ENCODE measurements at places on chromosomes 3 and 15.

DNA sequence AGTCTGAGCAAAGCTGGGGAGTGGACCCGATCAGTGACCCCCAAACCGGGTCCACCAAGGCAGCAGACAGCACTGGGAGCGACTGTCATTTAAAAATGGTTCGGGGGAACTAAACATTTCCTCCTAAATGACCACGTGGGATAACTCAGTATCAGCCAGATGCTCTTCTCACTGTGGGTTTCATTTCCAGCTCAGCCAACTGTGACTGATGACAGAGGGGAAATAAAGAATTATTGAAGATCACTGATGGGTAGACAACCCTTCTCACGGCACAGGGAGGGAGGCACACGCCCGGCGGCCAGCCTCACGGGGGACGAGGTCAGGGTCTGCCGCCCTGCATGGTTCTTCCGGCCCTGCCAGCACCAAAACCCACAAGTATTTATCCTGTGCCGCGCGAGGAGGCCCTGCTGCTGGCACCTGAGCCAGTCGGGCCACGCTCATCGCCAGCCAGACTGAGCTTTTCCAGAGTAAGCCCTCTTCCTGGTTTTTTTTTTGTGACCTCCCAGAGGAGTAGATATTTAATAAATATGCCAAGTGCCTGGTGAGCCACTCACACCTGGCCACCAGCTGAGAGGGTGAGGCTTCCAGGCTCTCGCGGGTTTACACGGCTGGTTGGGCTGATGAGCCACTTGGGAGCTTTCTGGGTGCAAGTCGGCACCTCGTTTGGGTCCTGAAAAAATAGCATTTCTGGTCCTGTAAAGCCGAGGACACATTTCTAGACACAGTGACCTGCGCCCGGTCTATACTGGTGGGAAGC, 6.2 kb downstream of the MELTF start:
- no peak for DNase-seq

DNA sequence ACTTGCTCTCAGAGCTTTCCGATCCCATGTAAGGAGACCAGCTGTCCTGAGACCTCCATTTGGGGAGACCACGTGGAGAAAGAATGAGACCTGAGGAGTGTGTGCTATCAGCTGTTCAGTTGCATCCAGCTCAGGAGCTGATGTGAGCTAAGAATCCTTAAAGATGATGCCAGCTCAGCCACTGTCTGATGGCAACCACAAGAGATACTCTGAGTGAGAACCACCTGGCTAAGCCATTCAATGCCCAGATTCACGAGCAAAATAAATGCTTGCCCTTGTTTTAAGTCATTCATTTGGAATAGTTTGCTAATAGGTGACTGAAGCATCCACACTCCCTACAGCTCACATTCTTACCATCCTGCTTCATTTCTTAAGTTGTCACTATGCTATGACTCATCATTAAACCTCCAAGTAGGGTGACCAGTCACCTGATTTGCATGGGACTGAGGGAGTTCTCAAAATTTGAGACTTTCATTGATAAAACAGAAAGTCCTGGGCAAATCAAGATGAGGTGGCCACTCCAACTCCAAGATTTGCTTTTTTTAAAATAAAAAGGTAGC, 56.4 kb downstream of the SPTSSB start:
- no peak for DNase-seq

GRCh38 chr3:138124706-138125355, 7.4 kb downstream of the A4GNT start:
- no peak for DNase-seq

- DNase-seq = no peak
Observed at GRCh38 chr3:11146773-11147660, 7.3 kb upstream of the HRH1 start.

DNA sequence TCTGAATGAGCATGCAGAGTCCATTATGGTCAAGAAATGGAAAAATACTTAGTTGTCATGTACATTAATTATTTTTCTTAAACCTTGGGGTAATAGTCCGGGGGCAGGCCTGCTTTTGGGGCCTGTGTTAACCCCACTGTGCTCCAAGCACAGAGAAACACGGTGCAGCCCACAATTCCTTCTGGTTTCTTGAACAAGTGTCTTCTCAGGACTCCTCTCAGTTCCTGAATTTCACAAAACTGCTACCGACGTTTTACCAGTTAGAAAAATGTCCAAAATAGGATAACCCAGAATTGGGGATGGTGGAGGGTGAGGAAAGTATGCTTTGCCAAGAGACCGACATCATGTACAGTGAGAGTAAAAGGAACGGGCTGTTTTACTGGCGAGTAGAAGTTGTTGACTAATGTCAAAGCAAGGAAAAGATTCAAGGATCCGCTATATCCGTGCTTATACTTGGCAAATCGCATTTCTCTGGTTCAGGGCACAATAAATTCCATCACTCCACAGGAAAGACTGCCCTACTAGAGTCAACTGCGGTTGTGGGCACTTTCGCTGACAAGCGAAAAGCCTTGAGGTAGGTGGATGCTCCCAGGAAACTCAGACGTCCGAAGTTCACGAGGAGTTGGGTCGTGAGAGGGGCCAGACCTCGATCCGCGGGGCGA, 495 bp upstream of the NXPE3 start:
- no peak for DNase-seq

- DNase-seq = no peak
Observed at GRCh38 chr3:62403765-62404164, 30.4 kb upstream of the FEZF2 start.

DNA sequence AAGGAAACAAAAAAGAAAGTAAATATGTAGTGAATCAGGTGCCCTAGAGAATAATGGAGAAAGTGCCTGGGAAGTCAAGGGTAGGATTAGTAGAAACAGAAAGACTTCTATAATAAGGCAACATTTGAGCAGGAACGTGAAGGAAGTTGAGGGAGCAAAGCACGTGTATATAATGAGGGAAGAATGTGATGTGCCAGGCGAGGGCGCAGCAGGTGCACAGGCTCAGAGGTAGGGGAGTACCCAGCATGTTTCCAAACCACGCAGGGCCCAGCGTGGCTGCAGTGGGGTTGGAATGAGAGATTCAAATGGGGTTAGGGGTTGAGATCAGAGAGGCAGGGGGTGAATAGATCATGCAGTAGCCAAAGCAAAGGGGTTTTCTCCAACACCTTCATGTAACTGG, 91.9 kb upstream of the VGLL4 start:
- DNase-seq = no peak

- DNase-seq = no peak
Observed at GRCh38 chr15:45169608-45170480, 17.9 kb downstream of the SHF start.

DNA sequence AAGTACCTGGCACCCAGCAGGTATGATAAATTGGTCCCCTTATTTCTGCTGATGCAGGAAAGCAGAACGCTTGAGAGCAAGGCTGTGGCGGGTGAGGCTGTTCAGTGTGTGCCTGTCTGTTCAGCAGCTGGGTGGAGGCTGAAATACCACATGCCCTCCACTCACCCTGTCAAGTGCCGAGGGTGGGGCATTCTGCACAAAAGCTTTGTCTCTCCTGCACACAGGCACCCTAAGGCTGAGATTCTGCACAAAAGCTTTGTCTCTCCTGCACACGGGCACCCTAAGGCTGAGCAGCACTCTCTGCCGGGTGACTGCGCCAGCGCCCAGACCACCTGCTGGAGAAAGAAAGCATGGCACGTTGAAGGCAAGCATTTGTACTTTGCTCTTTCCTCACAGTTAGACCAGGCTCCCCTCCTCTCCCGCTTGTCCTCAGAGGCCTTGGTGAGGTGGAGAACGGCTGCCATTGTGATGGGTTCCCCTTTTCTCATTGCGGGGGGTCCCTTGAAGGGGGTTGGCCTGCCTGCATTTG, 97.5 kb downstream of the BDH1 start:
- DNase-seq = no peak

DNA sequence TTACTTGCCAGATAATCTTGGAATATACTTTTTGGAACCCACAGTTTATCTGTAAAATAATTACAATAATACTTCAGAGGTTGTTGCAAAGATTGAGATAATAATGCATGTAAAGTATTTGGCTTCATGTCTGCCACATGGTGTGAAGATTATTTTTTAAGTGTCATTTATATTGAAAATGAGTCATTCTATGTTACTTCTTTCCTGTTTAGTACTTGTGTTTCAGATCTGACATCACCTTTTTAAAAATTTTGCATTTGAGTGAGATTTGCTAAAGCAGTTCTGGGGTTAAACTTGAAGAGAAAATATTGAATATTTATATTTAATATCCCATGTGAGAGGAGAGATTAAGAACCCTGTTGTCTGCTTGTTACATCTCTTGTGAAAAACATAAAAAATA, 31.2 kb downstream of the IQGAP1 start:
- no peak for DNase-seq

- DNase-seq = no peak
Observed at GRCh38 chr15:67937153-67937761, 97.4 kb upstream of the RNU6-1 start.

DNA sequence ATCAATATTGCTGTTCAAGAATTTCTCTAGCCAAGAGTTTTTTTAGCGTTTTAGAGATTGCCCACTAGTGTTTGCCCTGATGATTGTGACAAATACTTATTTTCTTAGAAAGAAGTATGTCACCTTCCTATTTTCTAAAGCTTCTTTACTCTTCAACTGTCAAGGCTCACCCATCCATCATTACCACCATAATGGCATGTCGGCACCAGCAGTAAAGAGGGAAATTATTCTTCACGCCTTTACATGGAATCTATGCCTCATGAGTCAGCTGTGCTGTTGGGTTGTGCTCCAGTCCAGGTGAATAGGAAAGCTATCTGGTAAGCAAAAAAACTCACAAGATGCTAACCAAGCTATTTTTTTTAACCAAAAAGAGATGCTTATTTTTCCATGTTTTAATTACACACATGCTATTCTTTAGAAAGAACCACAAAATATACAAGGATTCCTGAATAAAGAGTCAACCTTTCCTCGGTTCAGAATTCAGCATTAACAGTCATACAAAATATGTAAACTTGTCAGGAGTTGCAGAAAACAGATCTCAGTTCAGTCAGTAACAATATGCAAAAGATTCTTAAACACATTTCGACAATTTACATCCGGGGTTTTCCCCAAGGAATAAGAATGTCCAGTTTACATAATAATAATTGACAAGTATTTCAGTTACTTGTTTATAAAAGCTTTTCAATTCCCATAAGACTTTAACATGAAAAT, 128.0 kb downstream of the ATP8B4 start:
- DNase-seq = no peak

GRCh38 chr15:86162641-86163040, 83.0 kb downstream of the AGBL1 start:
- DNase-seq = no peak

DNA sequence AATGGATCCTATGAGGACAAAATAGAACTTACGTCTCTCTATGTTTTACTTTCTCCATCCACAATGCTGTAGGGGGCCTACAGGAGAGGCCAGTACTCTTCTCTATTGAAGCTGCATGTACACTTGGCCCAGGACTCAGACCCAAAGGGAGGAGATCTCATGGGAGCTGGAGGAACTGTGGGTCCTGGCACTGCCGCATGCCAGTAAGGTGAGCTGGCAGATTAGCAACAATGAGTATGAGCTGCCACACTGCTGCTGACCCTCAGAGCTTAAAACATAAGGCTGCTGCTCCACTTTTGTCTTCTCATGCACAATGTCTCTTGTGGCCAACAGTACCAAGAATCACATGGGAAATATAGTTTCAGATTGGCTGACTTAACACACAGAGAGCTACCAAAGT, 57.8 kb upstream of the TBC1D5 start:
- DNase-seq = no peak

- no peak for DNase-seq
Observed at GRCh38 chr3:66812136-66812535, 186.0 kb upstream of the KBTBD8 start.

- DNase-seq = no peak
Observed at GRCh38 chr3:170905862-170906261, 2.6 kb downstream of the EIF5A2 start.

- DNase-seq = no peak
Observed at GRCh38 chr3:74845081-74845480, 230.6 kb upstream of the CNTN3 start.

DNA sequence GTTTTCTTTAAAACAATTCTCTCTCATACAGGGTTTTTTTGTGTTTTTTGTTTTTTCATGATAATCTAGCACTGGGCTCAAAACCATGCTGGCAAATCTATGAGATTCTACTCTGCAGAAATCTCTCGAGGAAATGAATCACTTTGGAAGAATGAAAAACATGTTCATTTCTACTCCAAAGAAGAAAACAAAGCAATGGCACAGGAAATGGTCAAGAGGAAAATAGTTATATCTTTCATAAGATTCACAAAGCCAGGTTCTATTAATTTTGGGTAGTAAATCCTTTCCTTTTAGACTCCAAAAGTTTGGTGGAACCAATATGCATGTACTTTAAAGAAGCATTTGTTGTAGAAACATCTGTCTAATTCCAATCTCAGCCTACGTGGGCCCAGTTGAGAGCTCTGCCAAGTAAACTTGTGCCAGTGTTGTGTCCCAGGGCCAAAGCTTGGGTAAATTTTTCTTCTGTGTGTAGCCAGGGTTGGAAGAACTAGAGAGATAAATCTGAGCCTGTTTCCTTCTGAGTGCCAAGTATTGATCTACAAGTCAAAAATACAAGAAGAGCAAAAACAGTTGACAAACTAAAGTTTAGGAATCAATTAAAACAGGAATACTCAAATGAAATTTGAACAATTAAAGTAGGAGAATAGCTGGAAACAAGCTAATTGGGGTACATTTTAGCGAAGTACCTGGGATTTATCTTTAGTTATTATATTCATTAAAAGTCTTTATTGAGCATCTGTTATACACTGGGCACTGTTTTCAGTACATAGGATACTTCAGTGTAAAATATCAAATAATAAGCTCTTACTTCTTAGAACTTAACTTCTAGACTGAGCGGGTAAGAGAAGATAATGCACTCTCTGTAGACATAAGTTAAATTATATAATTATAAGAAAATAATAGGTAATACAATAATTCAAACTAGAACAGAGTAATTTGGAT, 657.5 kb upstream of the NECTIN3 start:
- DNase-seq = no peak

DNA sequence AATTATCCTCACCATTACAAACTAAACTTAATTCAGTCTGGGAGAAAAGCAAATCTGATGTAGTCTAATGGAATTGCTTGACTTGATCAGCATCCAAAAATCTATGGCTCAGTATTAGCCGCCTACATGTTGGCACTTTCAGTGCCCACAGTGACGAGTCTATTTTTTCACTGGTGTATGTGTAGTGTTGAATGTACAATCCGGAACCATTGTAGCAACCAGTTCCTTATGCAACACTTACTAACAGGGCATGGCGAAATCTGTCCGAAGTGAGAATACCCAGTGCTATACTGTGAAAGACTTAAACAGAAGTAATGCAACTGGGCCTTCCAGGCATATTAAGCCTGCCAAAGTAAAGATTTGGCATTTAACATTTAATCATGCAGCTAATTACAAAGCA, 18.6 kb downstream of the LRRN1 start:
- DNase-seq = no peak

DNA sequence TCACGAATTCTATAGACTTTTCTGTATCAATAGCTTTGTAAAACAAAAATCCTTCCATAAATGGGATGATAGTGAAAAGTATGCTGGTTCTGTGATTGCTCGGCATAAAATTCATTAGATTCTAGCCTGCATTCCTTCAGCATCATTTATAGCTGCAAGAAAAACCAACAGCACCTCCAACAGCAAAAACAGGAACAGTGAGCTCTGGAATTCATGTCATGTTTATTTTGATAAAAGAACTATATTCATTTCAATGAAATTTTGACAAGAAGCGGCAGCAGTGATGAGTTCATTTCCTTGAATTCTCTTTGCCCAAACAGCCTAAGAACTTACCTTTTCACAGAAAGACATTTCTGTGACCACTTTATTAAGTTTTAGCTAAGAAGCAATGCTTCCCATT, 515.2 kb upstream of the CCDC54 start:
- DNase-seq = no peak

Data from effector CD8-positive, alpha-beta T cell (primary cell).